ENCODE measurements at places on chromosomes 6 and 20.

DNA sequence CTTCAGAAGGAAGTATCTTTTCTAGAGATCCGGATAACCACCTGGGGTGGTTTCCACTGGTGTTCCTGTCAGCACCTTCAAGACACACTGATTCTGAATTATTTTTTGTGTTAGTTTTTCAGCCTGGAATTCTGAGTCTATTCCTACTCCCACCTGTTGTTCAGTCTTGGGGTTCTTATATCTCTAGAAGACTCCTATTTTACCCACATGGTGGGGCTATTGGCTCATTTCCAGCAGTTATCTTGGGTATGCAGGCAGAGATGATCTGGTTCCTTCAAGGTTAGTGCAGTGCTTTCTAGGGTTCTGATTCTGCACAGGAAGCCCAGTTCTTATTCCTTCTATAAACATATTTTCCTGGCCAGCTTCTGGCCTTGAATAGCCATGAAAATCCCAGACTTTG, 175.6 kb upstream of the PDE7B start:
- DNase-seq, result peak; percentile 41

GRCh38 chr20:8796088-8796660, 272.7 kb upstream of the PLCB4 start:
- DNase-seq, result peak; percentile 26

DNA sequence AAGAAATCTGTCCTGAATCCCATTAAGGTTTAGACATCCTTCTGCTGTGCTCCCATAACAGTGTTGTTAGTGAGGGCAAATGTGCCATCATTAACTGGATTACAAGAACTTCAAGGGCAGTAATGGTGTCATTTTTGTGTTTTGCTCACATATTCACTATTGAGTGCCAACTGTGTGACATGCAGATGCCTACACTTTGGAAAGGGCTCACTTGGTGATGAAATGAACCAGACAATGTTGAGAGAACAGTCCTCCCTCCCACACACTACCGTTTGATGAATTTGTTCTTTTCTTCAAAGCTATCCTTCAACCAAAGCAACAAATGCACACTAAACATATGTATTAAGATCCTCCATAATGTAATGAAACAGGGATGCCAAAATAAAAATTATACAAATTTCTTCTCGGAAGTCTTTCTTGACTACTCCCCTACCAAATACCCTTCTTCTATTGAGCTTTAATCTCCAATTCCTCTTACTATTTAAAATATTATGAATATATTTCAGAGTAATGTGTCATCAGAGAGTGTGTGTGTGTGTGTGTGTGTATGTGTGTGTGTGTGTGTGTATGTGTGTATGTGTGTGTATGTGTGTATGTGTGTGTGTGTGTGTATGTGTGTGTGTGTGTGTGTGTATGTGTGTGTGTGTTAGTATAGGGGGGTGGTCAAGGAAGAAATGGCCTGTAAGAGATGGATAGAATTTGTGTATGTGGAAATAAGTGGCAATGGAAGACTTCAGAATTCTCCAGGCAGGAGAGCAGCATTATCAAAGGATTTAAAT, 92.3 kb upstream of the ENPP5 start:
- DNase-seq, result no peak

DNA sequence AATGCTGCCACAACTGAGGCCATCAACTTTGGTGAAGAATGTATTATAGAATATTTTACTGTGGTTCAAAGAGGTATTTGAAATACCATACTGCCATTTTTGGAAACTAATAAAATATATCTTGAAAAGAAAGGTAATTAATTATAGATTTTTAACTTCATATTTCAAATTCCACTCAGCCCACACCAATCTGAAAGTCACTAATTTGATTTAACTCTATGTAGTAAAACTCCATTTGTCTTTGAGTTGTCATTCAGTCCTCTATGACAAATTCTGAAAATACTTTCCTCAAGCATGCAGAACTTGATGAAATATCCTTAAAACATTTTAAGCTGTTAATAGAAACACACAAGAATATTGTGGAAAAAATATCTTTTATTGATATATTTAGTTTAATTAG, 1196.7 kb upstream of the CITED2 start:
- peak; percentile 12 for DNase-seq

GRCh38 chr20:11205769-11206362, 532.1 kb upstream of the JAG1 start:
- DNase-seq, result no peak

DNA sequence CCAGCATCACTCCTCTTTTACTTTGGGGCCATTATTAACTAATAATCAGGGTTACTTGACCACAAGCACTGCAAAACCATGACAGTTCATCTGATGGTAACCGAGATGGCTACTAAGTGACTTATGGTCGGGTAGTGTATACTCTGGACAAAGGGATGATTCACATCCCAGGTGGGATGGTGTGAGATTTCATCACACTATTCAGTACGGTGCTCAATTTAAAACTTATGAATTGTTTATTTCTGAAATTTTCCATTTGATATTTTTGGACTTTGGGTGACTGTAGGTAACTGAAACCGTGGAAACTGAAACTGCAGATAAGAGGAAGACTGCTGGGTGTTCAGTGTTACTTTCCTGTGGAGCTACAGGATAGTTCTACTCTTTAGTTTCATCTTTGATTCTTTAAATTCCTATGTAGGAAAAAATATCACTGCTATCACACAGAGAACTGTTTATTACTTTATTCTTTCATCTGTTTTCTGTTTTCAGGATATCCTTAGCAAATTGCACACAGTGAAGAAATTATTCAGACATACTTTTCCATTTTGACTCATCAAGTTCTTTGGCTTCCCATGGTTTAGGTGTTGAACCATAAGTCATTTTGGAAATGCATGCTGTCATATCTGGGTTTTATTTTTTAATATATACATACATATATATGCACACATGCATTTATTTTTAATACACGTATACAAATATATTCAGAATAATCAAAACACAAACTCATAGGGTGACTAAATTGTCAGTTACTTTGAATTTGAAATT, 59.1 kb upstream of the C20orf144 start:
- peak; percentile 50 for DNase-seq

All from IMR-90 (cell line).